T-helper 2 cell (primary cell): ENCODE measurements at places on chromosomes 2 and 18.

DNA sequence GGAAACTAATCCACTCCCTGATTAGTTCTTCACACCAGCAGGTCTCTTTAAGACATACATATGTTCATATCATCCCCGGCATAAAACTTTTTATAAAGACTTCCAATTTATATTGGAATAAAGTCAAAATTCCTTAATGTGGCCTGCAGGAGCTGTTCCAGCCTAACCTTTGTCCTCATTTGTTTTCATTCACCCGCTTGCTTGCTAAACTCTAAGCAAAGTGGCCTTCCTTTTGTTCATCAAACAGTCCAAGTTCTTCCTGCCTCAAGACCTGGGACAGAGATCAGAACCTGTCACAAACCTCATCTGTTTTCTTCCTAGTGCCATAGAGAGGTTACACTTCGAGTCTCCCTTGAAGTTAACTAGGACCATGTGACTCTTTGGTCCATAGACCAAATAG, 339.4 kb upstream of the ID2 start:
- DNase-seq: no peak

- no peak for DNase-seq
Observed at GRCh38 chr18:60123031-60123430, 223.2 kb downstream of the PMAIP1 start.

- no peak for DNase-seq
Observed at GRCh38 chr2:127082974-127083373, 24.0 kb downstream of the BIN1 start.

DNA sequence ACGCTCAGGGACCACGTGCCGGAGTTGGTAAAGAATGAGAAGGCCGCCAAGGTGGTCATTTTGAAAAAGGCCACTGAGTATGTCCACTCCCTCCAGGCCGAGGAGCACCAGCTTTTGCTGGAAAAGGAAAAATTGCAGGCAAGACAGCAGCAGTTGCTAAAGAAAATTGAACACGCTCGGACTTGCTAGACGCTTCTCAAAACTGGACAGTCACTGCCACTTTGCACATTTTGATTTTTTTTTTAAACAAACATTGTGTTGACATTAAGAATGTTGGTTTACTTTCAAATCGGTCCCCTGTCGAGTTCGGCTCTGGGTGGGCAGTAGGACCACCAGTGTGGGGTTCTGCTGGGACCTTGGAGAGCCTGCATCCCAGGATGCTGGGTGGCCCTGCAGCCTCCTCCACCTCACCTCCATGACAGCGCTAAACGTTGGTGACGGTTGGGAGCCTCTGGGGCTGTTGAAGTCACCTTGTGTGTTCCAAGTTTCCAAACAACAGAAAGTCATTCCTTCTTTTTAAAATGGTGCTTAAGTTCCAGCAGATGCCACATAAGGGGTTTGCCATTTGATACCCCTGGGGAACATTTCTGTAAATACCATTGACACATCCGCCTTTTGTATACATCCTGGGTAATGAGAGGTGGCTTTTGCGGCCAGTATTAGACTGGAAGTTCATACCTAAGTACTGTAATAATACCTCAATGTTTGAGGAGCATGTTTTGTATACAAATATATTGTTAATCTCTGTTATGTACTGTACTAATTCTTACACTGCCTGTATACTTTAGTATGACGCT, 5.8 kb downstream of the MYCN start:
- no peak for DNase-seq

GRCh38 chr2:98809878-98810587, 79.1 kb upstream of the MGAT4A start:
- no peak for DNase-seq
